ENCODE measurements at places on chromosomes 16 and 17. TPM values are rescaled to one million over a fixed set of nuclear protein-coding genes. Genes with fewer than 3 reads are reported as not detected.

GRCh38 chr17:79438058-79438457 is 172.8 kb downstream of the RBFOX3 start:
- no peak for DNase-seq

DNA sequence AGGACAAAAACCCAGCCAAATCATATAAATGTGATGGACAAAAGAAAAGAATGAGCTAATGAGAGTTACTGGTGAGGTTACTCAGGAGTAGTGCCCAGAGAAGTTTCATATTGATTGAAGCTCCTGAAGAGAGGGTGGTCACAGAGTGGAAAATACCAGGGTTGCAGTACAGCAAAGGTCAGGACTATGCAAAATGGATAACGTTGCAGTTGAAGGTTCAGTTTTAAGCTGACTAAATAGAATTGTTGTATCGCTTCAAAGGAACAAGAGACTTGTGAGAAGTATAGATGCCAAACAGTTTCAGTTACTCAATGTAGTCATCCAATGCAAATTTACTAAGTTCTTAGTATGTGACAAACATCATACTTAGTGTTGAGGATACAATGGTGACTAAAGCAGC is 47.1 kb downstream of the ABCA8 start:
- no peak for DNase-seq

DNA sequence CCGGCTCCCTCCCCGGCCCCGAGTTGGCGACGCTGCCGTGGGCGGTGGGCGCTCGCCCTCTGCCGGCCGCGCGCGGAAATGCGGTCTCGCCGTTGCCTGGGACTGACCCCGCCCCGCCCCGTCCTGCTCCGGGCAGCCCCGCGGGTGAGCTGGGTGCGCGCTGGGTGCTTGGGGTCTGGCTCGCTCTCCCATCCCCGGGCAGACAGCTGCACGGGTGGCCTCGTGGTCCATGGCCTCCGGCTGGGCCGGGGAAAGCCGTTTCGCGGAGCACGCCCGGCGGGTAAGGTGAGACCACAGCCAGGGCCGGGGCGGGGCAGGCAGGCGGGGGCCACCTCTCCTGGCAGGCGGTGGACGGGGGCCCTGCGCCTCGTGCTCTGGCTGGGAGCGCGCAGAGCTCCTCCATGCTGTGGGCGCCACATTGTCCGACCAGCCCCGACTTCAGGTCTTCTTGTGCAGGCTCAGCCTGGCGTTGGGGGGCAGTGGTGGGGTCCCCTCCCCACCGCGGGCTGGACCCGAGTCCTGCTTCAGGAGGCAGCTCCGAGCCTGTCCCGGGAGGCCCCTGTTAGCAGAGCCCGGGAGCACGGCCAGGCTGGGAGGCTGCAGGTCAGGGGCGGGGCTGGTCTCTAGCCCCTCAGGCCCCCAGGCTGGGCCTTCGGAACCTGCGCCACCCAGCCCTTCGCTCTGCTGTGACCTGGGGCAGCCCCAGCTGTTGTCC is 7.0 kb upstream of the C1QTNF8 start:
- peak; percentile 29 for DNase-seq

Gene CACNG3
- not detected for total RNA-seq

Gene NSMCE1
- 45.7 TPM for total RNA-seq

DNA sequence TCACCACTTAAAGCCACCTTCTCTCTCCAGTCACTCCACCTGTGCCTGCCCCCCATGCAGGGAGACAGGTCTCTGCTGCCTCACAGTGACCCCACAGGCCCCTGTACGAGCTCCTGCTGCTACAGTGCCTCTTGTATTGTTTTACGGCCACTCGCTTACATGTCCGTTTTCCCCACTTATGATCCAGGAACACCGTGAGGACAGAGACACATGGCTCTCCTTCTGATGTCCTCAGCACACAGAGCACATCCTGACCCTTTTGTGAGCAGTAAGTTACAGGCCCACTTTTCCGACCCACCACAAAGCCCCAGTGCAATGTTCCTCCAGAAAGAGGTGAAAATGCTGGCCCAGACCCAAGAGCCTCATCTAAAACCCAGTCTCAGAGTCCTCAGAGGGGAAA is 84.8 kb upstream of the GNAO1 start:
- no peak for DNase-seq

GRCh38 chr16:15874745-15875314 is 13.6 kb downstream of the CEP20 start:
- no peak for DNase-seq

GRCh38 chr17:8366231-8366630 is 10.3 kb downstream of the KRABD2 start:
- DNase-seq, result no peak

DNA sequence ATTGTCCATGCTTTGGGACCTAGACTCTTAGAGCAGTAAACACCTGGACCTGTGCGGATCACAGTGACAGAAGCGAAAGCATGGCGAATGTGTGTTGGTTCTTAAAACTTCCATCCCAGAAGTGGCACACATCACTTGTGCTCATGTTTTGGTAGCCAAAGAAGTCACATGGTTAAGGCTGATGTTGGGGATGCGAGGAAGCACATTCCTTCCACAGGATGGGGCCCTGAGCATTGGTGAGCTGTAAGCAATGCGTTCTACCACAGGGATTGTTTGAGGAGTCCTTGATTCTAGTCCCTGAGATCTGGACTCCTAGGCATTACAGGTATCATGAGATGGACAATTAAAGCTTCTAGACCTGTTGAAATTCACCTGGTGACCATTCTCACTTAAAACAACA is 375.9 kb downstream of the UTP18 start:
- DNase-seq, result no peak

DNA sequence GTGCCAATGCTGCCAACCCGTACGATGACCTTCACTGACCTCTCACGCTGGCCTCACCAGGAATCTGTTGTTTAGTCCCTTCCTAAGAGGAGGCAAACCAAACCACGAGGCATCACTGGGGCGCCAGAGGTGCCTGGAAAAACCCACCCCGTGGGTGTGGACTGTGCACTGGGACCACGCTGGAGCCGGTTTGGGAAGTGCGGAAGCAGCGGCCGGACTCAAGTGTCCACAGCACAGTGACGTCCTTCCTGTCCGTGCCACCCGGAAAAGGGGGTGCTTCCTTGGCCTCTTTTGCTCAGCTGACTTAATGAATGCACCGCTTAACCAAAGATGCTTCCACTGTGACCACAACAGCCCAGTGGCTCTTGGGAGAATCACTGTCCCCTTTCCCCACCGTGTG is 9.0 kb upstream of the KIF19 start:
- no peak for DNase-seq

Gene MYCBPAP
- not detected for total RNA-seq

Gene MYO15B
- total RNA-seq, result 187 TPM

- DNase-seq, result no peak
Measured at GRCh38 chr17:6530324-6530920, 25.9 kb downstream of the PITPNM3 start.

GRCh38 chr16:62038646-62039045 is 2.4 kb upstream of the CDH8 start:
- no peak for DNase-seq

DNA sequence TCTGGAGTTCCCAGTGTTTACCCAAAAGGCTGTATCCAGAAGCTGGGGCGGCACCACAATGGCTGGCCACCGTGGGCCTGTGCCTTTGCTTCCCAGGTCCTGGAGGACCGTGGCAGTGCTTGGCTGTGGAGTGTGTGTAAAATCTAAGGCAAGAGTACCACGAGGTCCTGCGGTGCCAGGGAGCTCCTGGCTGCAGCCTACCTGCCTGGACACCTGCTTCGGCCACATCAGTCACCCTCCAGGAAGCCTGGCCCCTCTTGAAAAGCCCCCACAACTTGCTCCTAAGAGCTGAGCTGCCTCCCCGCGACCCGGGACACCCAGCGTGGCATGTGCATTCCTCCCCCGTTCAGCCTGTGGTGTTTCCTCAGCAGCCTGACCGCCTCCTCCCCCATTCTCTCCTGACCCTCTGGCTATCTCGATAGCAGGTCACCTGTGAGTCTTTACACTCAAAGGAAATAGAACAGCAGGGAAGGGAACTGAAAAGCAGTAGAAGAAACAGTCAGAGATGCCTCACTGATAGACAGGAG is 7.9 kb downstream of the TIMM22 start:
- DNase-seq, result no peak

DNA sequence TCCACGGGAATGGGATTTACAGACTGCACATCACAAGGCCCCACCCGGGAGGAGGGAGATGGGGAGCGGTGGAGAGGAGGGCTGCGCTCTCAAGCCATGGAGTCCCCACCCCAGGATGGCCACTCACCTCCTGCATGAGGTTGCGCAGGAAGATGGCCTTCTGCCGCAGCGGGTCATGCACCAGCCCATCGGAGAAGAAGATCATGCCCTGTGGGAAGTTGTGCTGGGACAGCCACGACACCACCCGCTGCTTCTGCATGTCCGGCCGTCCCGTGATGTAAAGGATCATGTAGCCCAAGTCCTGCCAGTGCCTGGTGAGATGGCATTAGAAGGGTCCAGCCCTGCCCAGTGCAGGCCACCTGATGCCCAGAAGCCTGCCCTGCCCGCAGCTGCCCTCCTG is 17.0 kb downstream of the PIMREG start:
- DNase-seq, result no peak

- DNase-seq, result no peak
Measured at GRCh38 chr17:82017612-82018151, 5.0 kb downstream of the CENPX start.

Gene CFAP97D1
- 0.09 TPM for total RNA-seq

DNA sequence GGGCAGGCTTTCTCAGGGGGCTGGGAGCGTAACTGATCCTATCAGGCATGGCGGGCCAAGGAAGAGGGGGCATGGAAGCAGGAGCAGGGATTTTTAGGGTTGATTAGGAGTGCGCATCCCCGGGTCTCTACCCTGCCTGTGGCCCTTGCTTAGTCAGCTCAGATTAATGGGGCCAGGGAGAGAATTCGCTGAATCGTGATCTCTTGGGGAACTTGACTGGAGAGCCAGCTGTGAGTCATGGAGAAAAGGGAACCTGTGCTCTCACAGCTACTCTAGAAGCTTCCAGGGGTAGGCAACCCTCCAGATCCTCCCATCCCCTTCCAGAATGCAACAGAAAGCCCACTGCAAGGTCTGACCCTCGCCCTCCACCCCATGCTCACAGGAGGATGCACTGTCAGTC is 3.6 kb downstream of the FOXN1 start:
- DNase-seq, result no peak

DNA sequence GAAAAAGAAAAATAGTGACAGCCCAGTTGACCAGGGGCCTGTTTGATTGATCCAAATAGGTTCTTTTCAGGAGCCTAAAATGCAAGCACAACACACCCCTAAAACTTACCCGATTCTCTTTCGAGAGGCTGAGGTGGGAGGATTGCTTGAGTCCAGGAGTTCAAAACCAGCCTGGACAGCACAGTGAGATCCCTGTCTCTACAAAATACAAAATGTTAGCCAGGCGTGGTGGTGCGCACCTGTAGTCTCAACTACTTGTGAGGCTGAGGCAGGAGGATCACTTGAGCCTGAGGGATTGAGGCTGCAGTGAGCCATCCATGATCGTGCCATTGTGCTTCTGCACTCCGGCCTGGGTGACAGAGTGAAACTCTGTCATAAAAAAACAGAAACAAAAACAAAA is 1.5 kb upstream of the KIF19 start:
- no peak for DNase-seq

DNA sequence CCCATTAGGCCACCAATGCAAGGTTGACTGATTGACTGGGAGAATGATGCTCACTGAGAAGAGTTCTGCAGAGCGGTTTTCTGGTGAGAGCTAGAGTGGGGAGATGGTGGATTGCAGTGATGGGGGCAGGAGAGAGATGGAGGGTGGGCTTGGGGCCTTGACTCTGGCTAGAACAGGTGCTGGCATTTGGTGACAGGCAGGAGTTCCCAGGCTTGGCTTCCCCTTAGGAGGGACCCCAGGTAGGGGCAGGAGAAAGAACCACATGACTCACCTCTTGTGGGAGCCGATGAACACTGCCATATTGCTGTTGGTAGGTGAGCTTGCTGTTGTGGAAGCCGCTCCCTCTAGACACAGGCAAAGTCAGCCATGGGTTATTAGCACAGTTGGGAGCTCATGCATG is 8.0 kb downstream of the CD300LB start:
- no peak for DNase-seq

DNA sequence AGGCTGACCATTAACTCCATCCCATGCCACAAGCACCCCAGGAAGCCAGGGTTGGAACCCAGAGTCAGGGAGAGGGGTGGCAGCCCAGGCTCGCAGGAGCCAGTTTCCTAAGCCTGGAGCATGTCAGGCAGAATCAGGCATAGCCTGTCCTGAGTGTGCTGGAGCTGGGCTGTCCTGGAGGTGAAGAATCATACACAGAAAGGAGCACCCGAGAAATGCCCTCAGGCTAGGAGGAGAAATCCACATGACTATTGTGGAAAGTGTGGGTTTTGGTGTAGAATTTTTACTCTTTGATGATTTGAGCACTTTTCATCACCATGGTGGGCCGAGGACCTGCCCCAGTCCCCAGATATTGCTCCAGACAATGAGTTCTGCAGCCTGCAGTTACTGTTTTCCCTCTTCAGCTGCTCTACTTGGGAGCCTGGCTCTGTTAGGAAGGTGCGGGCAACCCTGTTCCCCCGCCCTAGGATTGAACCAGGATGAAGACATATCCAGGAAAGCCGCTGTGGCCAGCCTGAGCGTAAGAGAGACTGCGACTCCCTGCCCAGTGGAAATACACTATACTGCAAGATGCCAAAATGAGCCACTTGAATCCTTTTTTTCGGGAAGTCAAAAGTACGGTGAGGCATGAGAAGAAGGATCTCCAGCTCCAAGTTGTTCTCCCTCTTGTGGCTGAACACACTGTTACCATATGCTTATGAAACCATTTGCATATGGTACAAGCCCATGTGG is 29.0 kb upstream of the HEATR6 start:
- no peak for DNase-seq

DNA sequence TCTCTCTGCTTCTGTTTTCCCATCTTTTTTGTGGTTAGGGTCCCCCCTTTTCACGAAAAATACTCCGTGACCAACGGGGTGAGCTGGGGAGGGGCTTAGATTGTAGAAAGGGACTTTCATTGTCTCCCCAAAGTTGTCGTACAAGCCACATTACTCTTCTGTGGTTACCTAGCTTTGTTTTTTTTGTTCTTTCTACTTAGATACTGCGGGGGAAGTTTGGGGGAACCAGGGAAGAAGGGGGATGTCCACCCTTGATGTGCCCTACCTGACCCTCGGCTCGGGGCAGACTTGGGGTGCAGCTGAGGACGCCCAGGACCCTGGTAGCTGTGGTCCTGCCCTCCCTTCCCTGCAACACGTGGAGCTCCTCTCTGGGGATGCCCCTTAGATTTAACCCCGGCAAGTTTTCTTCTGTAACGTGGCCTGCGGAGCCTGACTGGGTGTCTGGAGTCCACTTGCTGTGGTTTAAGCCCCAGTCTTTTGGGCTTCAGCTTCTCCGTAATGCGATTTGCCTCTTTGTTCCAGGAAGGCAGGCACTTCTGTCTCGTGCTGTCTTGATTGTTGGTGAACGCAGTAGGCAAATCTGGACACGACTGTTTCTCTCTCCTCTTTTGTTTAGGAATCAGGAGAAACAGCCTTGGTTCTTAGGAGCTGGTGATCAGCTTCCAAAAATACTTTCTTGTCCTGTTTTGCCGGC is 892 bp downstream of the ABCC1 start:
- DNase-seq, result no peak

All from omental fat pad (tissue), 4 donors.